ENCODE measurements at places on chromosomes 12 and 14.

DNA sequence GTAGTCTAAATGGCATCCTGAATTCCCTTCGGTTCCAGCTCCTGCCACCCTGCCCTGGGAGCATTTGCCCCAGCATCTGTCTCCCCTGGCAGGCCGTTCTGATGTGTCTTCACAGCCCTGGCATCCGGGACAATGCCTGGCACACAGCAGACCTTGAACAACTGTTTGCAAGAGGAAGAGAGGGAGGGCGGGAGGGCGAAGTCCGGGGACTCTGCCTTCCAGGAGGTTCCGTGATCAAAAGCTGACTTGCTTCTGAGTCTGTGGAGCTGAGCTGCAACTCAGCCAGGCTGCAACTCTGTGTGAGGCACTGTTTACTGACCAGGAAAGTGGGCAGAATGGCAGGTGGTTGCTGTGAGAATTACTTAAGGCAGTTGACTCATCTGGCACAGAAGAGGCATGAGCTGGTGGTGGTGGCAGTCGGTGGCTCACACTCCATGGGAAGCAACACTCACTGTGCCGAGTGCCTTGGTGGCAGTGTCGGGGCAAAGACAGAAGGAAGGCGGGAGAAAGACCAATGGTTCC, 61.1 kb upstream of the DLK1 start:
- DNase-seq = no peak

DNA sequence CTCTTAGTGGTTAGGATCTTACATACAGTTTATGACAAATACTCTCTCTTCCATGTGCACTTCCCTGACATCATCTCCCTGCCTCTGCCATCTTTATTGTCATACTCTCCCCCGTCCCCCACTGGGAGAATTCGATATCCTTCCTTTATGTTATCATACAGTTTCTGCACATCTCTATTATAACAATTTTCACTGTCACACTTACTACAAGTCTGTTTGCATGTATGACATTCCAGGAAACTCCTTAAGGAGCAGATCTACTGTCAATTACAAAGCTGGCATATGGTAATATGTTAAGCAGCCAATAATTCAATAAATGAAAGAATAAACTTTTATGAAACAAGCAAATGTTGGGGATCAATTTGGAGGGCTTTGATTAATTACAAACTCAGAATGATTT, 91.1 kb downstream of the KCNH5 start:
- DNase-seq = no peak

DNA sequence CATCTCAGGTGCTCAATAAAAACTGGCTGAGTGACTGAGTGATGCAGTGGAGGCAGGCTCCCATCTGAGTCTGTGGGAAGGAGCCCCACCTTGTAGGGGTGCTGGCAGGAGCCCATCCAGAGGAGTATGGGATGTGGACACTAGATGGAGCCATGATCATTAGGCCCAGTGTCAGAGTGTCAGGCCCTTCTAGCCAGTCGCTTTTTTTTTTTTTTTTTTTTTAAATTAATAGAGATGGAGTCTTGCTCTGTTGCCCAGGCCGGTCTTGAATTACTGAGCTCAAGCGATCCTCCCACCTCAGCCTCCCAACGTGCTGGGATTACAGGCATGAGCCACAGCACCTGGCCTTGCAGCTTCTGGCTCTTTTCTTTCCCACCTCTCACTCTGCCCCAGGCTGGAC, 11.5 kb downstream of the RITA1 start:
- DNase-seq = peak; percentile 40

DNA sequence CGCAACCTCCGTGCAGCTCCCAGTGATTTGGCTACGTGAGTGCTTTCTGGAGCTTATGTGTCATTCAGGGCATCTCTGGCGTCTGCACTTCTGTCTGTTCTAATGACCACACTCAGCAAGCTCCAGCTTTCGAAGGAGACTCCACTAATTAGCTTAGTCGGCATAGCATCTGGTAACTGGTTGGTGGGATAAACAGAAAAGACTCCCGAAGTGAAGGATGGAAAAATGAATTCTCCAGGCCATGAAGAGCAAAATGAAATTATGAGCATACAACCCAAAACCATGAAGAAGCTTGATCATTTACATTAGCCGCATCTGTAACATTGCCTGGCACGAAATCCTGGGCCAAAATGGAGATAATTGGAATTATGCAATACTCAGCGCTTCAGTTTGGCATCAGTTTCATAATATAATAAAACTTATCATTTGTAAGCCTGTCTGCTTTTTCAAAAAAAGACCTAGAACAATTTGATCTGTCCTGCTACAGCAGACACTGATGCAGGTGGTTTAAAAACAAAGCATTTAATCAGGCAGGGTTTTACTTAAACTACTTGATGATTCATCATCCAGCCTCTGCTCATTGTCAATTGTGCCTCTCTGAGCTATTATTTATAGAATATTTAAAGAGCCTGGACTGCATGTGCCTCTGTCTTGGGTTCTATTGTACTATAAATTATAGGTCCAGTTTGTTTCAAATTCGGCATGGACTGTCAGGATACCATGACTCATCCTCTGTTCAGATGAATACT, 87.4 kb downstream of the SYT1 start:
- peak; percentile 91 for DNase-seq

GRCh38 chr14:84003346-84003745, 1526.6 kb upstream of the FLRT2 start:
- DNase-seq = no peak

- DNase-seq = no peak
Measured at GRCh38 chr12:48857278-48857994, 5.5 kb upstream of the DDX23 start.

- DNase-seq = peak; percentile 11
Measured at GRCh38 chr14:73489481-73490175, 1.1 kb upstream of the RIOX1 start.

GRCh38 chr14:69363055-69363454, 35.0 kb downstream of the ERH start:
- DNase-seq = no peak

DNA sequence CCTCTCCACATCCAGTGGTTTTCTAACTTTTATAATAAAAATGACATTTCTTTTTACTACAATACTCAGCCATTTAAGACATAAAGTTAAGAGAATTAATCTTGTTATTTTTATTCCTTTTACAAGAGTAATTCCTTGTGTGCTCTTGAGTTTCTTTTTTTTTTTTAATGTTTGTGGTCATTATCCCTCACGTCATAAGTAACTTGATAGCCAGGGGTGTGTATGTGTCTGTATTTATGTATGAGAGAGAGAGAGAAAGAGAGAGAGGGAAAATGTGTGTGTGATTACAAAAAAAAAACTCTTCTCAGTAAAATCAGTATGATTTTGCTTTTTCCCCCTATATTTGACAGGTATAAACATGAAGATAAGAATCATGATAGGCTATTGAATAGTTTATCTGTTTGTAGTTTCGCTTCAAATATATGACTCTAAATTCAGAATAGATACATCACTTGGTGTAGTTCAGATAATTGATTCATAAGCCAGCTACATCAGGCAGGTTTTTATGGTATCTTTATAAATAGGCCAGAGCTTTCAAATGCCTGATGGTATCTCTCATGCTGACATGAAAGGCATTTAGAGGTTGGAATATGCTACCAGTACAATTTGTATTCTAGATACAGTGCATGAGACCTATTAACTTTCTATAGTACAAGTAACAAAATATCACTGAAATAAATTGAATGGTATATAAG, 34.9 kb downstream of the RERGL start:
- DNase-seq = no peak

DNA sequence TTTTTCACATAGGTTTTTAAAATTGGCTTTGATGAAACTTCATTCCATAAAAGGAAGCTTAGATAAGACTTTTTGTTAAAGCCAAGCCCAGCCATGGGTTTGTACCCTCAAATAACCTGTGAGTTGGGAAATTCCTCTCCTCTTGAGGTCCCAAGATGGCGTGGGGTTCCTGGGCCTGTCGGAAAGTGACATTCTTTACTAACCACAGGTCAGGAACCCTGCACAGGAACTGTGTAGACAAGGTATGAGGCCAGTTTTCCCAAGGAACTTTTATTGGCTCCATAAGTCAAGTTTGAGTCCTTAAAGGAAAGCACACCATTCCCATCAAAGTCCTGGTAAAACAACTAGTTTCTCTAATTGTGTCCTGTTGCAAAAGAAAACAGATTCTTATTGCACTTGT, 65.0 kb upstream of the AMN start:
- DNase-seq = no peak

GRCh38 chr14:69990323-69990722, 111.1 kb downstream of the SMOC1 start:
- DNase-seq = no peak

DNA sequence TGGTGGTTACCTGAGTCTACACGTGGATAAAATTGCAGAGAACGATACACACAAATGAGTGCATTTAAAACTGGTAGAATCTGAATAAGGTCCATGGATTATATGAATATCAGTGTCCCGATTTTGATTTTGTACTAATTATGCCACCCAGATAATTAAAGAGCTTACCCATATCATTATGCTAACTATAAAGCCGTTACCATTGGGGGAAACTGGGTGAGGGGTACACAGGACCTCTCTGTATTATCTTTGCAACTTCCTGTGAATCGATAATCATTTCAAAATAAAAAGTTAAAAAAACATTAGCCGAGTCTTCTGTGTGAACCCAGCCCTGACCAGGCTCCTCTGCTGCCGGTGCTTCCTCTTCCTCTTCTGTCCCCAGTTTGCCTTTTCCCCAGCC, 107.1 kb downstream of the SMOC1 start:
- DNase-seq = no peak

- DNase-seq = no peak
Measured at GRCh38 chr12:123055281-123055766, 74.8 kb downstream of the ARL6IP4 start.

DNA sequence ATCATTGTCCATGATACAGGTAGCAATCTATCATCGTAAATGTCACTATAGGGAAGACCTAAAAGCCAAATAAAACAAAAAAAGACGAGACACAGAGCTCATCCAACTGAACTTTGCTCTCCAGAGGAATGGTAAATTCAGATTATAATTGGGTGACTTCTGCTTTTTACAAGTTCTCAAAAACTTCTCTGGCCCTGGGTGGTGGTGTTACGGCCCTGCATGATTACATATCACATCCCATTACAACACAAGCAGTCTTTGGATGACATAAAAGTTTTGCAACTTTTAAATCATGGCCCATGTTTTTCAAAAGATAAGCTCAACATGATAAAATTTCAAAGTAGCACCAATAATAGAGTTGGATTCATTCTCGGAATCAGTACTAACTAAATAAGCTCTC, 299.6 kb downstream of the DIO2 start:
- no peak for DNase-seq

DNA sequence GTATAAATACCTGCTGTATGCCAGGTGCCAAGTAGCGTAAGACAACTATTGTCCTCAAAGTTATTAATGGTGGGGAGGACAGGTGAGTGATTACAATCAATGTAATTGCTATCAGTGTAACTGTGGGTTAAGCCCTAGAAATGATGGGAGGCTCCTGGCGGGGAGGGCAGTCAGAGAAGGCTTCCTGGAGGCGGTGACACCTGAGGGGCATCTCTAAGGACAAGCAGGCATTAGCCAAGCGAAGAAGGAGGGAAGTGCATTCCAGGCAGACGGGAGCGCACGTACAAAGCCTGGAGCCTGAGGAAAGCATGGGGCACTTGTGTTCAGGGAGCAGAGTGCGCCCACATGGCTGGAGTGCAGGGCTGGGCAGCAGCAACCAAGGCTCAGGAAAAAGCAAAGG, 182.9 kb upstream of the PRMT8 start:
- peak; percentile 37 for DNase-seq

DNA sequence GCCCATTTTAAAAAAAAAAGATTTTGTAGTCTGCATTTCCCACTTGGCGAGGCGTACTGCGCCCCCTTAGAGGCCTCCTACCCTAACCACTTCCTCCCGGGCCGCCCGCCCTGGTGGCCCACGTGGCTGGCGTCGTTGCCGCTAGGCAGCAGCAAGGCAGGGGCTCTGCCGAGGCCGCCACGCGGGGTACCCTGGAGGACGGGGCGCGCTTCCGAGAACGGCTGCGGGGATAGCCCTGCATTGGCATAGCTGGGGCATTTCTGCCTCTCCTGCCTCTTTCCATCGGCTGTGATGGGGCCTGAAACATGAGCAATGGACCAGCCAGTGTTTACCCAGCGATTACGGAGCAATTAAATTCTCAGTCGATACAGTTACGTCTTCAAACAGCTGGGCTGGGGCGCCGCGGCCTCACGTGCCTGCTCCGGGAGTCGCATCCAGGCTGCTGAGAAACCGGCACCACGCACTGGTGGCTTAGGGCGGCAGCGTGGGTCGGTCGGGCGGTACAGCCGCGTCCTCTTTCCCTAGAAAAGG, 38.0 kb downstream of the IQSEC3 start:
- DNase-seq = peak; percentile 99

DNA sequence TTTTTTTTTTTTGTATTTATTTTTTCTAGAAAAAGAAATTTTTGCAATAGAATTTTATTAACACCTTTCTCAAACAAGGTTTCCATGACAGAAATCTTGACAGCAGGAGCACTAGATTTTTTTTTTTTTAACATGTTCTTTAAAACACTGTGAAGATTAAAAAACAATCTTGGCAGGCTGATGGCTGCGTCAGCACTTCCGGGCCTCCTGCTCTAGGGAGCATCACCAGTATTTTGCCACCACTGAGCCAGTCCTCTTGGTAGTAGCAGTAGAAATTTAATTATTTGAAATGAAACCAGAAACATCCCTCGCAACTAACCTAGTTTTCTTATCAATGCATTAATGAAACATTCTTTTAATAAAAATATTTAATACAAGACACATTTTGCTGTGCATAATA, 99.6 kb downstream of the APAF1 start:
- DNase-seq = no peak

DNA sequence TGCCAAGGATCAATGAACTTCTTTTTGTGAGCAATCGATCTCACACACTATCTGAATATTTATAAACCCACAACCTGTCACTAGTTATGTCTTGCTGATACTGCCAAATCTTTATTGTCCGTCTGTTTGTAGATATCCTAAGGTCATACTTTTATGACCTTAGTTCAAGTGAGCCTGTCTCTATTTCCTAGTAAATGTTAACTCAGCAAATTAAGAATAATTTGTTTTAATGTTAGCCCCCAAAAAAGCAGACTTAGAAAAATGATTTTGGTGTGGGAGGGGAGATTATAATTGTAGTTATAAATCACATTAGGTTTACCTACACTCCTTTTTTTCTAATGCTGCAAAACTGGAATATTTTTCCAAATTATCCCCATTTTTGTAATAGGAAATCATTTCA, 9.4 kb downstream of the STYK1 start:
- no peak for DNase-seq

DNA sequence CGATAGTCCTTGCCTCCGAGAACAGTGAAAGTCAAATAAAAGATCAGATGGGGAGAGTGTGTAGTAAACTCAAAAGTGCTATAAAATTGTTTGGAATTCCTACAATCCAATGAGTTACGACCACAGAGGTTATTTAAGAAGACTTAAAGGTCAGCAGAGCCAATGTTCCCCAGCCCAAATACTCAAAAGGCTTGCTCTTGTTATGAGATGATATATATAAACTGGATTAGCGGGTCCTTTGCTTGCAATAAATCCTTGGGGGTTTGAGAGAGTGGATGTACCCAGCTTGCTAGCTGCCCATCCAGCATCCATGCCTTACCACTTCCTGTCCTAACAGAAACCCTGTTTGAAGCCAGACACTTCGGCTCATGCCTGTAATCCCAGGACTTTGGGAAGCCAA, 29.0 kb upstream of the MED13L start:
- DNase-seq = no peak

Data from NCI-H1417 (cell line).